ENCODE measurements at places on chromosomes 6 and 20.

DNA sequence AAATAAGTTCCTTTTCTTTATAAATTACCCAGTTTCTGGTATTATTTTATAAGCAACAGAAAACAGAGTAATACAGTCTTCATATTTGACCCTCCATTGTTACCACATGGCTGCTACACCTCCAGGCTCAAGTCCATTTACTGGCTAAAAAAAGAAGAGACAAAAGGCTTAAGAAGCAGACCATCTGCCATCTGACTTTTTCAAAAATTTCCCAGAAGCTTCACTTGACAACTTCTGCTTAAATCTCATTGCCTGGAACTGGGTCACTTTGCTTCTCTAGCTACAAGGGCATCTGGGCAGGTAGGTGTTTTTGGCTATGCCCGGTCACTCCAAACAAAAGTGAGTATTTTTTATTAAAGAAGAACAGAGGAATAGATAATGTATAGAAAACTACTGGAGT lies 118.0 kb downstream of the GRM1 start:
- DNase-seq: no peak

DNA sequence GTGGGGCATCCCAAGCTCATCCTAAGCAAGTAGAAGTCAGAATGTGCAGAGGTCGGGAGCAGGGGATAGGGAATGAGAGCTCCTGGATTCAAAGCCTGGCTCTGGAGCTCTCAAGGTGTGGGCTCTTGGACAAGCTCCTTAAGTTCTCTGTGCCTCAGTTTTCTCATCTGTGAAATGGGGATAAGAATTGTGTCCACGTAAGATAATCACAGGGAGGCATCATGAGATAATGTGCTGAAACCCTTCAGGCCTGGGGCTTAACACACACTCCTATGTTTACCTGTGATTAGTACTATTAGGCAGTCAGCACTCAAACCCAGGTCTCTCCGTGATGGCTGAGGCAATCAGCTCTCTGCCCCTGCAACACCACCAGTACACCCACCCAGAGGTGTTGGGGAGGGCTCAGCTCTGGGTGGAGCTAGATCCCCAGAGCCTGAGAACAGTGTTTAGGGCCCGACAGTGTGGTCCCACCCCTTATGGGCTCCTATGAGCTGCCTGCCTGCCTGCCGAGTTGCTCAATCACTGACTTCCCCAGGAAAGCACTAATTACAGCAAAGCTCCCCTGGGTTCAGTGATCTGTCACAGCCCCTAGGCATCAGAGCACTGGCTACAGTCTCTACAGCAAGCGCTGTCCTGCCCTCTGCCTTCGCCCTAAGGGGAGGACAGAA lies 6.3 kb upstream of the SIRPA start:
- DNase-seq: no peak

- no peak for DNase-seq
Measured at GRCh38 chr6:46199387-46199786, 28.6 kb upstream of the ENPP5 start.

DNA sequence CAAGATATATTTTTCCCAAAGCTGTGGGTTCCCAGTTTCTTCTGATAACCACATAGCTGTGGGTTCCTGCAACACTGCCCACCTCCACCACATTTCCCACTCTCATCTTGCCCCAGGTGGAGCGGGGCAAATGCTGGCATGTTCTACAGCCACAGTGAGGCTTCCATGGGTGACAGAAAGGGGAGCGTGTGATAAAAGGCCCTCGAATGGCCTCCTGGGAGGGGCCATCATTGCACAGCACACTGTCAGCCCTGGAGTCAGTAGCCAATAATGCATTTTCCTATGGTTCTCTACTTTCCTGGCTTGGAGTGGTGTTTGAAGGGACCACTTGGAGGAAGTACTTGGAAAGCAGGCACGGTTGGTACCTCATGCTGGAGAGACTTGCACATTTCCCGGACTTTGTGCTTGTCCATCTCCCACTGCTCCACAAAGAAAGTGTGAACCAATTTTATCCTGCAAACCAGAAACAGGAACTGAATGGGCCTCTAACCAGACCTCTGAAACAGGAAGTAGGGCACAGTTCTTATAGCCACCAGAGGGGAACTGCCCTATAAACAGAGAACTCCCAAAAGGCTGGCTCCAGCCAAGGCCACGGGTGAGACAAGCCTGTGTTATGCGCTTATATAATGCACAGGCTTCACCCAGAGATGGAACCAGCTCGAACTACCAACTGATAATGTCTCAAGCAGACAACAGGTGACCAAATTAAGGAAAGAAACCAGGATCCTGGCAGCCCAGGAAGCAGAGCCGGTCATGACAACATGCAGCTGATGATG lies 8.6 kb downstream of the MAP3K5 start:
- no peak for DNase-seq

- DNase-seq: no peak
Measured at GRCh38 chr20:39155971-39156370, 193.8 kb downstream of the DHX35 start.

- DNase-seq: no peak
Measured at GRCh38 chr6:37965964-37966676, 146.6 kb downstream of the ZFAND3 start.

GRCh38 chr6:21450149-21450548 lies 143.4 kb upstream of the SOX4 start:
- no peak for DNase-seq

DNA sequence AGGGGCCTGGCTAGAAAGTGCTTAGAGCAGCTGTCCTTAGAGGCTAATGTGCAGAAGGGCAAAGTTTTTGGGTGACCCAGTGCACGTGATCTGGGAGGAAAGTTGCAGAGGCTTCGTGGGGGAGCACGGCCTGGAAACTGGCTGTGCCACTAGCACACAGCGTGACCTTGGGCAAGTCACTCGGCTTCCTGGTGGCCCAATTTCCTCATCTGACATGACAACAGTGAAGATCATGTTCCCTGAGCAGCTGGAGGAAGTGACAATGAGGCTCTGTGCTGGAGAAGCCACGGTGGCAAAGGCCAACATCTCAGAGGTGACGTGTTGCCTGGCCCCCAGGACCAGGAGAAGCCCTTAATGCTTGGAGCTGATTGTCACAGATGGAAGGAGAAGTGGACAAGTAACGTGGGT lies 99.5 kb downstream of the FOXC1 start:
- DNase-seq: no peak

- DNase-seq: peak; percentile 59
Measured at GRCh38 chr20:3218307-3218988, 9.2 kb downstream of the ITPA start.

- no peak for DNase-seq
Measured at GRCh38 chr6:44270526-44271405, 516 bp downstream of the TMEM151B start.

DNA sequence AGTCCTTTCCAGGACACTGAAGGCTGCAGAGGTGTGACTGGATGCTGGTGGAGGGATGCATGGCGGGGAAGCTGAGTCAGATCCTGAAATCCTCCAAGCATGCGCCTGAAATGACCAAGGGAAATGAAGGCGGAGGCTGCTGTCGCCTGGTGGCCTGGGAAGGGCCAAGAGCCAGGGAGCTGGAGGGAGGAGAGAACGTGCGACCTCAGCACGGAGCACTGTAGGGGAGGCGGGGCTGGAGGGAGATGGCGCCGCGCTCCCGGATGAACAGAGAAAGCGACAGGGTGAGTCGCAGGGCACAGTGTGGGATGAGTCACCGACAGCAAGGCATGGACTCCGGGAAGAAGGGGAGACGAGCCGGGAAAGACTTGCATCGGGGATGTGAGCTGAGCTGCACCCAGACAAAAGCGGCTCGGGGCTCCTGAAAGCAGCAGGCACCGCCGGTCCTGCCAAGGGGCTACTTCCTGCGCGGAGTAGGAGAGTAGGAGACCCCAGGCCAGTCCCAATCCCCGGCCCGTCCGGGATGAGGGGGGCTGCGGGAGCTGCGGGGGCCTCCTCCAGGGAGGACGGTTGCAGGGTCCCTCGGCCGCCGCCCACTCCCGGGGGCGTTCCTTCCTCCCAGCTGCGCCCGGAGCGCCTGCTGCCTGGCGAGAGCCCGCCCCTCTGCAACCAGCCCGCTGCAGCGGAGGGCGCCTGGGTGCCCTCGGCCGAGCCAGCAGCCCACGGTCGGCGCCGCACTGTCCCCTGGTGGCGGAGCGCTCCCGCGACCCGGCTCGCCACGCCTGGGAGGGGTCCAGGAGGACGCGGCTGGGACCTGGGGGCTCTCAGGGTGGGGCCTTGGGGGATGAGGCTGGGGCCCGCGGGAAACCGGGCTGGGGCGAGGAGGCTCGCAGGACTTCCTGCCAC lies 11.0 kb upstream of the NQO2 start:
- peak; percentile 75 for DNase-seq

GRCh38 chr6:157954150-157955117 lies 27.2 kb upstream of the SYNJ2 start:
- DNase-seq: no peak

DNA sequence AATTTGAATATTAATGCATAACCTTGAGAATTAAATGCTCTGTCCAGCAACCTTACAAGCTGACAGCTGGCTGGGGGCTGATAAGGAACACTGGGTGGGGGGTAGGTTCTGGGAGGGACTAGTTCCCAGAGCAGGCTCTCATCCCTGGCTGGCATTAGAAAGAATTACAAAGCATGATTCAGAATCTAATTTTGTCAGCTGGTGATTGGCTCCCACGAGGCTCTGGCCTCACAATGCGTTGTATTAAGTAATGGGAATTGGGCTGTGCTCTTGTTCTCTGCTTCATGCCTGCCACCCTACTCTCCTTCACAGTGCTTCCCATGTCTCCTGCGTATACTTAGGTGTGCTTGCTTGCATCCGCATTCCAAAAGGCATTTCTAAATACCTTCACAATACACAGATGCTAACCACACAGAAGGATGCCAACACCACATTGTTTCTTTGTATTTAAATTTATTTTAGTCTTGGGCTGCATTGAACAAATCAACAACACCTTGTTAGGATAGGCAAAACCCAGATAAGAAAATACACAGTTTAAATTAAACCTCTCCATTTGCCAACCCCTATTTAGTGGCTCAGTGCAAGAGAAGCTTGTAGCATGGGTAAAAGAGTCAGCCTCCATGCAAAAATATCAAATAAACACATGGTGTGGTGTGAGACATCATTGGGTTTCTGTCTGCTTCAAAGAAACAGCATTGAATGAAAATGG lies 434.5 kb upstream of the JAG1 start:
- DNase-seq: no peak

DNA sequence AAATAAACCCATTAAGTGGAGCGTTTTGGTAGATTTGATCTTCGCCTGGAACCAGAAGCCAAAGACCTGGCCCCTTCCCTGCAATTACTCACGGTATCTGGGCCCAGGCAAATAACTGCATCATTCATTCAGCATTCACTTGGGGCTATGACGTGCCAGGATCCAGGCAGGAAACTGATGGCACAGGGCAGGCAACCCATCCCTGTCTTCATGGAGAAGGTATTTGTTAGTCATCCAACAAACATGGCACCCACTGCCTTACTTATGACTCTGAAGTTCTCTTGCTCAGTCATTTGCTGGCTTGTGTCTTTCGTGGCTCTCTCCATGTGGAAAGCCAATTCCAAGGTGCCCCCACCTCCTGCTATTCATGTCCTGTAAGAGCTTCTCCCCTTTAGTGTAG lies 232.4 kb downstream of the BMP7 start:
- no peak for DNase-seq

DNA sequence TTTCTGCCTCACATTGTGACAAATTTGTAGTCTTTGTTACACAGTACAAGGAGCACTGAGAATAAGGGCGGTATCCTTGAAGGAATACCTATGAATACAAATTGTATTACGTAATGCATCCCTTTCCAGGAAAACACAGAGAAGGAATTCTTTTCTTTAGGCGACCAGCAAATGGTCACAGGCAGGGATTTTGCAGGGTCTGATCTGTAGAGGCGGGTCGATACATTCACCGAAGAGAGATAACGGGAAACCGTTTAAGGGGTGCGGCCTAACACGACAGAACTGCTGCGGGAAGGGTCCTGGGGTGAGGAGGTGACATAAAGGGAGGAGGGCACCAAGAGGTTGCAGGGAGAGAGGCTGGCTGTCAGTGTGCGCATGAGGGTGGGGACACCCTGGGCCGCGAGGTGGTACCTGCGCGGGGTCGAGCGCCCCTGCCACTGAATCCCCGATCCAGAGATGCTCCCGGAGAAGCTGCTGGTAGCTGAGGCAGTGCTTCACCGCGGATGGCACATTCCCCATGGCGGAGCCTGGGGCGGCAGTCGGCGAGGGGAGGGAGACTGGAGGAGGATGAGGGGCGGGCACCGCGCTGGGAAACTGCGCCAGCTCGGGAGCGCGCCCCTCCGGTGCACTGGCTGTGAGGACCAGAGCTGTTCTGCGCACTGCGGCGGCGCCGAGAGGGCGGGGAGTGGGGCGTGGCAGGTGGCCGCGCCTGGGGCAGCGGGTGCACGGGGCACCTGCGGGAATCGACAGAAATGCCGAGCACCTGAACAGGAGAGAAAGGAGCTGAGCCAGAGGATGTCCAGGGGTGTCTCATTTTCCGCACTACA lies at the start of gene HMGCLL1:
TSS of gene HMGCLL1 (minus strand) at position 656 of the 827 bp plus-strand sequence. CDS start at position 519, 137 bp downstream.
- DNase-seq: peak; percentile 30

- DNase-seq: no peak
Measured at GRCh38 chr6:151757506-151757955, 50.0 kb upstream of the ESR1 start.

DNA sequence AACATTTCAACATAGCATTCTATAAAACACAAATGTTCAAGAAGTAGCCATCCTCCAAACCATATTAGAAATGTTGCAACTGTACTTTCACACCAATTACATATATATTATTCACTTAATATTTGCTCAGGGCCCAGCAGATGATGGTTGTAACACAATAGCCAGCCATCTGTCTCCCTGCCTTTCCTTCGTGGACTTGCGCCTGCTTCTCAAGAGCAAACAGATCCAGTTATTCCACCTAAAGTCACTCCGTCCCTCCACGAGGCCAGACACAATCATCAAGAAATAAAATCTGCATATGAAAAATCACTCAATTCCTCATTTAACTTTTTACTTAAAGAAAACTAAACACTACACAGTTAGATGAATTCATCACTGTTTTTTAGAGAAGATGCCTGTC lies 160.4 kb downstream of the RALGAPA2 start:
- DNase-seq: no peak

DNA sequence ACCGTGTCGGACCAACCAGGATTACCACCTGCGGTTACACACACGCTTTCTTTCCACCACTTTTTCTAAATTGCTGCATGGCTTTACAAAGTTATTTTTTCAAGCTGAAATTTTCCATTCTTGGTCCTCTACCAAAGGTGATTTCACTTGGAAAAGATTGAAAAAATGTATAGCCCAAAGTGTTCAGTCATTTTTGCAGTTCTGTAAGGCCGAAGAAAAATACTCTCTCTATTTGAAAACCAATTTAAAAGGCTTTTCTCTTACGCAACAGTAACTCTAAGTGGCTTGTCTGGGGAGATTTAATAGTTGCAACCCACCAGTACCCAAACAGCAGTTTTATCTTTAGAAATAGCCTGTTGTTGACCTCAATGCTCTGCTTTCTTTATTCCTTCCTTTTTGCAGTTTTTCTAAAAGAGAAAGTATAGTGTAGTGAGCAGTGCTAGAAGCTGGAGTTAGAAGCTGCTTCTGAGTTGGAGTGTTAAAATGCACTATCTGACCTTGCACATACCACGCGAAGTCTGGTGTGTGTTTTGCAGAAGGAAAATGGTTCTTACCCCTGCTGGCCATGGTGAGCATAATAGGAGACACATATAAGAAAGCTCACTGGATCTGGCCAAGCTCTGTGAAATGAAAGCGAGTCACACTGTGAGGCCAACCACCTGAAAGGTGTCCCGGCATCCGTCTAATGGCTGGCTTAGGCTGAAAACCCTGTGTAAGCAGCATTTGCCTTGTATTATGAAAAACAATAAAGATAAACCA lies 271.6 kb upstream of the PRND start:
- DNase-seq: no peak

Data from NCI-H187 (cell line).